Breast epithelium (tissue), 4 donors: ENCODE measurements at places on chromosomes 3 and 15.
A peak's percentile ranks its signal among the peaks of the same experiment; 100 is the strongest.

DNA sequence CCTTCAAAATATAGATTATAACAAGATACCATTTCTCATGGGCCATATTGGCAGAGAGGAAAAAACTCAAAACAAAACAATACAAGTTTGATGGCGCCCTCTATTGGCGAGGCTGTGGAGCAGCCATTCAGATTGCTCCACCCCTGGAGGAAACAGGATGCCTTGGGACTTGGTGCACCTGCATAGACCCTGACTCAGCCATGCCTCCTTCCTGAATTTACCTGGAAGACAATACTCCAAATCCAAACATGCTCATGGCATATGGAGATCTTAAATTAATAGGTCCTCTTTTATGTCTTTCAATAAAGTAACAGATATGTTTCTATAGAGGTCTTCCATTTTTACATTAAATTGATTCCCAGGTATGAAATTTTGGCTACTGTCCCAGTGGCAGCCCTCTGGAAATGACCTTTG lies 90.0 kb downstream of the APBA2 start:
- H3K4me1 ChIP-seq = no peaks in the 10 kb centered on the region
- H3K27ac ChIP-seq = no peak overlapping the region
- no peak for DNase-seq
- H3K27me3 ChIP-seq = no peaks in the 10 kb centered on the region
- H3K36me3 ChIP-seq = no peaks in the 10 kb centered on the region
- no peak overlapping the region for H3K4me3 ChIP-seq

DNA sequence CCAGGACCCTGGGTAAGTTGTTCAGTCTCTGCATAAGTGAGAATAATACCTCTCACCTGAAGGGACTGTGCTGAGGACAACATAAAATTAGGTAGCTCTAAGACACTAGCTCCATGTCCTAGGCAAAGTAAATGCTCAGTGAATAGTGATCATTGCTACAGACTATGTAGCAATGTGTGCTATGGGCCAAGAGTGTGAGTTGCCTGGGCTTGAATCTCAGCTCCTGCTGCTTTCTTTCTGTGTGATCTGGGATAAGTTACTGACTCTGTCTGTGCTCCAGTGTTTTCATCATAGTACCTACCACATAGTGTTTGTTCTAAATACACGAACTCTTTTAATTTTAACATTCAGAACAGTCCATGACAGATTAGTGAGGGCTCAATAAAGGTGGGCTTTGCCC lies 81.1 kb upstream of the MFGE8 start:
- no peaks in the 10 kb centered on the region for H3K4me1 ChIP-seq
- H3K36me3 ChIP-seq = no peaks in the 10 kb centered on the region
- no peak overlapping the region for H3K27ac ChIP-seq
- H3K27me3 ChIP-seq = no peaks in the 10 kb centered on the region

GRCh38 chr3:180359953-180360279 lies 242.0 kb upstream of the TTC14 start:
- H3K36me3 ChIP-seq = no peaks in the 10 kb centered on the region
- H3K27ac ChIP-seq = no peak overlapping the region
- no peak for DNase-seq
- no peak overlapping the region for H3K4me3 ChIP-seq
- H3K4me1 ChIP-seq = no peaks in the 10 kb centered on the region

DNA sequence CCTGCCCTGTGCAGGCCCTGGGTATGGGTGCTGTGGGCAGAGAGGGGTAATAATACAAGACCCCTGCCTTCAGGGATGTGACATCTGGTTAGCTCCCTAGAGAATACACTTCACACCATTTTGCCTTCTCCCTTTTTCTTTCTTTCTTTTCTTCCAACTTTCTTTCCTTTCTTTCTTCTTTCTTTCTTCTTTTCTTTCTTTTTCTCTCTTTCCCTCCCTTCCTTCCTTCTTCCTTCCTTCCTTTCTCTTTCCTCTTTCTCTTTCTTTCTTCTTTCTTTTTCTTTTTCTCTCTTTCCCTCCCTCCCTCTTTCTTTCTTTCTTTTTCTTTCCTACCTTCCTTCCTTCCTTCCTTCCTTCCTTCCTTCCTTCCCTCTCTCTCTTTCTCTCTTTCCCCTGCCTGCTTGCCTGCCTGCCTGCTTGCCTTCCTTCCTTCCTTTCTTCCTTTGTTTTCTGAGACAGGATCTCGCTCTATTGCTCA lies 68.4 kb upstream of the ABHD17C start:
- no peak overlapping the region for H3K4me3 ChIP-seq
- no peaks in the 10 kb centered on the region for H3K36me3 ChIP-seq
- no peak for DNase-seq
- no peaks in the 10 kb centered on the region for H3K4me1 ChIP-seq
- no peaks in the 10 kb centered on the region for H3K27me3 ChIP-seq

DNA sequence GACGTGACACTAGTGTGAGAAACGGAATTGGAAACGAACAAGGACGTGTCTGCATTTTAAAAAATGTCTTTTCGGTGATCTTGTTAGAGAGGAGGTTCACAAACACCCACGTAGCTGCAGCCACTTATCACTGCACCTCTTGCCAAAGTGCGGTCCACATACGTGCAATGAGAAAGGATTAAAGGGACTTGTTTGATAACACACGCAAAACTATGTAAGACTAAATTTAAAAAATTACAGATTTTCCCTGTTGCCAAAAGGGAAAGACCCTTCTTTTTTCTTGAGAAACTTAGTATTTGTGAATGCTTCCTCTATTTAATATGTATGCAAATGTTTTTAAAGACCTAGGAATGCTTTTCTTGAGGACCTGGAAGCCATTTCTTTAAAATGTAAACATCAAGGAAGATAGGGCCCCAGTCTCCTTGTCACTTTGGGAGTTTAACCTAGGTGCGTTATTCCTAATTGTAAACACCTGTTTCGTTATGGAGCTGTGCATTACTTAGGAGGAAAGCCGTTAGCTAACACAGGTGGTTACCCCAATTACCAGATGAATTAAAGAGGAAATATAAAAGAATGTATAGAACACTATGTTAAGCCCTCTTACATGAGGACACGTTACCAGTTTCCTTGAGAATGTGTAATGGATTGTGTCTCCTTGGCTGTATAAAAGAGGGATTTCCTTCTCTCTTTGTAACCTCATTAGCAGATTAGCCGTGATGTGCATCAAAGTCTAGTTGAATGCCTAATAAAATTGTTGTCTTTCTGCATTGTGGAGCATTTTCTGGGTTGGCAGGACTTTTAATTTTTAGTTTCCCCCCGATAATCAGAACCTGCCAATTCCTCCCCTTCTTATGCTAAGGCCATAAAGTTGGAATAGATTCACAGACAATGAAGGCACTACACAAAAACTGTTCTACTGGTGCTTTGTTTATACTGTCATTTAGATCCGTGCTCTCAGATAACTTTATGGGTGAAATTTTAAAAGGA lies 1.0 kb downstream of the LEKR1 start:
- DNase-seq = no peak
- no peaks in the 10 kb centered on the region for H3K27me3 ChIP-seq
- H3K4me3 ChIP-seq = peak overlapping the region; percentile 78
- H3K36me3 ChIP-seq = no peaks in the 10 kb centered on the region

- no peaks in the 10 kb centered on the region for H3K27me3 ChIP-seq
- no peak for DNase-seq
- no peaks in the 10 kb centered on the region for H3K36me3 ChIP-seq
- H3K27ac ChIP-seq = no peak overlapping the region
- no peak overlapping the region for H3K4me3 ChIP-seq
- no peaks in the 10 kb centered on the region for H3K4me1 ChIP-seq
These were observed 40.9 kb downstream of the GNB4 start for GRCh38 chr3:179410331-179410730.

- DNase-seq = no peak
- no peaks in the 10 kb centered on the region for H3K36me3 ChIP-seq
- no peak overlapping the region for H3K4me3 ChIP-seq
- H3K27me3 ChIP-seq = no peaks in the 10 kb centered on the region
- H3K4me1 ChIP-seq = no peaks in the 10 kb centered on the region
These were observed 207.9 kb upstream of the GADL1 start for GRCh38 chr3:31102196-31102879.

DNA sequence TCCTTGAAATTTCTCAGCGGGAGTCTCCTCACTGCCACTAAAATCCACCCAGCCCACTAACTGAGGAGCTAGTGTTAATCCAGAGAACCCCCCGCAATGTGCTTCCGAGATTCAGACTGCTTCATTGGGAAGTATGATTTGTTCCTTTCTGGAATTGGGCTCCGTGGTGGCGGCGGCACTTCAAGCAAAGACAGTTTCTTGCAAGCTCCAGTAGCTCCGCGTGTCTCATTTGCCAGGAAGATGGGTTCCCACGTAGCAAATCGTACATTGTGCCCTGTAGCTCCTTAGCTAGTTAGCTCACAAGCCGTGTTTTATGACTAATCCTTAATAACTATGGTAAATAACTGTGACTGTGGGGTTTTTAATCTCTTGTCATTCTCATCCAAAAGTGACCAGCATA lies 45.4 kb downstream of the SLC6A1 start:
- DNase-seq = no peak
- H3K36me3 ChIP-seq = no peaks in the 10 kb centered on the region
- H3K4me3 ChIP-seq = no peak overlapping the region
- H3K27ac ChIP-seq = no peak overlapping the region
- H3K4me1 ChIP-seq = no peaks in the 10 kb centered on the region
- H3K27me3 ChIP-seq = peaks cover 33% of the 10 kb centered on the region

GRCh38 chr3:167554898-167555297 lies 81.1 kb upstream of the SERPINI2 start:
- no peaks in the 10 kb centered on the region for H3K4me1 ChIP-seq
- no peak overlapping the region for H3K27ac ChIP-seq
- DNase-seq = no peak
- no peaks in the 10 kb centered on the region for H3K36me3 ChIP-seq
- H3K4me3 ChIP-seq = no peak overlapping the region
- H3K27me3 ChIP-seq = no peaks in the 10 kb centered on the region

GRCh38 chr15:59208613-59209249 lies 2.1 kb downstream of the LDHAL6B start:
- no peaks in the 10 kb centered on the region for H3K27me3 ChIP-seq
- no peak overlapping the region for H3K4me3 ChIP-seq
- no peaks in the 10 kb centered on the region for H3K4me1 ChIP-seq

GRCh38 chr3:124246949-124247348 lies 255.0 kb upstream of the ROPN1 start:
- no peaks in the 10 kb centered on the region for H3K27me3 ChIP-seq
- no peak overlapping the region for H3K4me3 ChIP-seq
- no peak for DNase-seq

- DNase-seq = peak; percentile 82
- H3K36me3 ChIP-seq = no peaks in the 10 kb centered on the region
- no peaks in the 10 kb centered on the region for H3K27me3 ChIP-seq
- no peaks in the 10 kb centered on the region for H3K4me1 ChIP-seq
These were observed 15.6 kb downstream of the TMEM158 start for GRCh38 chr3:45210308-45211041.

DNA sequence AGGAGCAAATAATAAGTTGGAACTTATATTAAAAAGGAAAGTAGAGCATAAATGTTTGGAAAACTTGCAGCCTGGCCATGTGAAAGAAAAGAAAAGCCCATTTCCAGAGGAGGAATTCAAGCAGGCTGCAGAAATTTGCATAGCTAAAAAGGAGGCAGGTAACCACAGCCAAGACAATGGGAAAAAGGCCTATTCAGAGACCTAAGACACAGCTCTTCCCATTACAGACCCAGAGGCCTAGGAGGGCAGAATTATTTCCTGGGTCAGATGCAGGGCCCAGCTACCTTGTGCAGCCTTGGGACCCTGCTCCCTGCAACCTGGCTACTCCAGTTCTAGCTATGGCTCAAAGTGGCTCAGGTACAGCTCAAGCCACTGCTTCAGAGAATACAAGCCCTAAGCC lies 234.6 kb upstream of the BCHE start:
- no peaks in the 10 kb centered on the region for H3K4me1 ChIP-seq
- DNase-seq = no peak
- H3K36me3 ChIP-seq = peaks cover 4% of the 10 kb centered on the region
- no peak overlapping the region for H3K27ac ChIP-seq
- no peak overlapping the region for H3K4me3 ChIP-seq
- no peaks in the 10 kb centered on the region for H3K27me3 ChIP-seq

DNA sequence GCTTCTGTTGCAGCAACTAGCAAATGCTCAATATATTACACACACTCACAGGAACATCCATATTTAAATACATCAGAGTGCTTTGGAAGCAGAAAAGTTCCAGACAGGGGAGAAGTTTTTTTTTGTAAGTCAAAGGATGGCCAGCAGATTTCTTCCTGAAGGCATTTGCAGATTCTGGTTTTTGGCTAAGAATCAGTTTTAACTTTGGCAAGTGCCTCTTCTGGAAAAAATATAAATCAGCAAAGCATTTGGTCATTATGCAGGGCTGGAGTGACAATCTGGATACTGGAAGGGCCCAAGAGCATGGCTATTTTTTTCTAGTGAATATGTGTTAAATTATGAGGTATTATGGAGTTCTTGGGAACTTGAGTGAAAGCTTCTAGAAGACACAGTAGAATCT lies 495.3 kb upstream of the ARPP21 start:
- H3K4me1 ChIP-seq = no peaks in the 10 kb centered on the region
- no peak overlapping the region for H3K4me3 ChIP-seq
- H3K27ac ChIP-seq = no peak overlapping the region
- H3K36me3 ChIP-seq = no peaks in the 10 kb centered on the region

DNA sequence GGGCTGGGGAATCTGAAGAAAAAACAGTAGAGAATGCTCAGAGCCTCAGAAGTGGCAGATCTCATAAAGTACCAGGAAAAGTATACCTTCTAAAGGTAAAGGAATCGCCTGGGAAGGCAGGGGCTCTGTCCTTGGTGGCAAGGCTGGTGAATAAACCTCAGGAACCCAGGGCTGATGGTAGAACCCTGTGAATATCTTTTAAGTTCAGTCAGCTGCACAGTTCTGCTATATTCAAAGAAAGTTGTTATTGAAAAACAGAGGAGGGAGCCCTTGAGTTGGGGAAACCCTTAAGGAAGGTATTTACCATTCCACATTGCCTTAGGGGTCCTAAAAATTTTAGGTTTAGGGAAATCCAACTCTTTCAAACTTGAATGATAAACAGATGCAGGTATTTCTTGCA lies 31.2 kb downstream of the ZPLD1 start:
- H3K4me3 ChIP-seq = no peak overlapping the region
- H3K4me1 ChIP-seq = no peaks in the 10 kb centered on the region
- DNase-seq = no peak
- H3K27ac ChIP-seq = no peak overlapping the region

- no peaks in the 10 kb centered on the region for H3K36me3 ChIP-seq
- no peak overlapping the region for H3K27ac ChIP-seq
- no peaks in the 10 kb centered on the region for H3K27me3 ChIP-seq
- no peak for DNase-seq
These were observed 56.7 kb downstream of the MYO1E start for GRCh38 chr15:59315914-59316451.

- no peak overlapping the region for H3K27ac ChIP-seq
- H3K27me3 ChIP-seq = no peaks in the 10 kb centered on the region
- no peaks in the 10 kb centered on the region for H3K4me1 ChIP-seq
These were observed 236.0 kb downstream of the EDEM1 start for GRCh38 chr3:5423523-5423922.

GRCh38 chr3:72678867-72679266 lies 169.4 kb downstream of the SHQ1 start:
- H3K27me3 ChIP-seq = no peaks in the 10 kb centered on the region
- DNase-seq = peak; percentile 68
- H3K4me1 ChIP-seq = no peaks in the 10 kb centered on the region

GRCh38 chr15:58854593-58854992 lies 78.9 kb downstream of the SLTM start:
- H3K27me3 ChIP-seq = no peaks in the 10 kb centered on the region
- no peak for DNase-seq
- H3K36me3 ChIP-seq = peaks cover 5% of the 10 kb centered on the region
- H3K4me1 ChIP-seq = no peaks in the 10 kb centered on the region
